ENCODE measurements at places on chromosomes 13 and 19.

- DNase-seq: no peak
These were observed 5.1 kb upstream of the FLT3LG start for GRCh38 chr19:49468746-49469447.

GRCh38 chr13:26011996-26012821 is 39.6 kb downstream of the SHISA2 start:
- DNase-seq: peak; percentile 6

GRCh38 chr13:104485571-104485970 is 1419.4 kb upstream of the SLC10A2 start:
- no peak for DNase-seq

- DNase-seq: no peak
These were observed 256.9 kb downstream of the ZNF536 start for GRCh38 chr19:30629086-30629485.

DNA sequence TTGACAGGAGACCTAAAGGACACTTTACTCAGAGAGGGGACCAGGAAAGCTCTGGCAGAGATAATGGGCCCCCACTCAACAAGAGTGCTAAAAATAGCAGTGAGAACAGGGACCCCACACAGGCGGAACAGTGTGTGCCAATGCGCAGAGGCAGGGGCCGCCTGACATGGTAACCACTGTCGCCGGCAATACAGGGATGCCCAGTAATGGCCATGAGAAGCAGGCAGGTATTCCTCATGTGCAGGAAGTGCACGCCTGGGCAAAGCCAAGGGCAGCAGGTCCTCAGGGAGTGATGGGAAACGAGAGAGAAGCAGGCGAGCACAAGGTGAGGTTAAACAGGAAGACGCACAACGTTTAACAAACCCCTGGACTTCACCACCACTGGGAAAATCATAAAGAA is 757.1 kb downstream of the LIG4 start:
- no peak for DNase-seq

GRCh38 chr13:99656844-99657381 is 155.6 kb downstream of the TM9SF2 start:
- no peak for DNase-seq

DNA sequence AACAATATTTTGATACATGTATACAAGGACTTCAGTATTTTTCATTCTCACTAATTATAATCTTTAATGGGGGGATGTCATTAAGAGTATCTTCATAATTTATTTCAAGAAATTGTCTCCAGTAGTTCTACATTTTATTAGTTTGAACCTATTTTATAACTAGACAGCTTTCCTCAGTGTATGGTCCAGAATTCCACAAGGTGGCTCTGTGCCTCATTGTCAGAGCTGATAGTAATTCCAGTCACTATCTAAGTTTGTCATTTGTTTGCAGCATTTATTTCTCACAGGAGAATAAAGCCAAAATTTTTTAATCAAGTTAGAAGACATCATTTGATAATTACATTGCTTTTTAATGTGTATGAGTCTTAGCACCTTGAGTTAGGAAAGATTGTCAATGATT is 1633.0 kb upstream of the PCDH20 start:
- no peak for DNase-seq

DNA sequence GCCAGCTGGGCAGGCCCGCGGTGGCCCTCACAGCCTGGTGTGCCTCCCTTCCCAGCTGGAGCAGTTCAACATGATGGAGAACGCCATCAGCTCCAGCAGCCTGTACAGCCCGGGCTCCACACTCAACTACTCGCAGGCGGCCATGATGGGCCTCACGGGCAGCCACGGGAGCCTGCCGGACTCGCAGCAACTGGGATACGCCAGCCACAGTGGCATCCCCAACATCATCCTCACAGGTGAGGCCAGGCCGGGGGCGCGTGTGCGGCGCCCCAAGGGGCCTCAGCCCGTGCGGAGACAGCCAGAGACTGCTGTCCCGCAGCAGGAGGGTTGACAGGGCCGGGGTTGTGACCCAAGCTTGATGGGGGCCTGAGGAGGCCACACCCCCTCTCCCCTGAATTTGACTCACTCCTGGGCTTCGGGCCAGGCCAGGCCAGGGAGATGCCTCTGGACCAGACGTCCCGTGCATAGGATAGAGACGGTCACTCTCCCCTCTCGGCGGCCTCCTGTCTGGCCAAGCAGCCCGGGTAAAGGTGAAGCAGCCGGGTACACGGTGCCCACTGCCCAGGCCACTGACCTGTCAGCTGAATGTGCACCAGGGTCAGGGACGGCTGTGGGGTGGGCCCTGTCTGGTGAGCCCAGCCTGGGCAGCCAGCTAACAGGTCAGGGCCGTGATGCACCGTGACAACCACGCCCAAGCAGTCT is 15.4 kb downstream of the COMP start:
- DNase-seq: no peak

- no peak for DNase-seq
These were observed 135.2 kb downstream of the RBM26 start for GRCh38 chr13:79270859-79271258.

Data from stimulated activated CD4-positive, alpha-beta T cell treated with anti-CD3 and anti-CD28 coated beads, Interleukin-1b, Interleukin-23, amount 100 ng/mL, for 1 hour (primary cell).